ENCODE measurements at places on chromosomes 3 and 15. TPM values are rescaled to one million over a fixed set of nuclear protein-coding genes. Genes with fewer than 3 reads are reported as not detected.
A peak's percentile ranks its signal among the peaks of the same experiment; 100 is the strongest.

DNA sequence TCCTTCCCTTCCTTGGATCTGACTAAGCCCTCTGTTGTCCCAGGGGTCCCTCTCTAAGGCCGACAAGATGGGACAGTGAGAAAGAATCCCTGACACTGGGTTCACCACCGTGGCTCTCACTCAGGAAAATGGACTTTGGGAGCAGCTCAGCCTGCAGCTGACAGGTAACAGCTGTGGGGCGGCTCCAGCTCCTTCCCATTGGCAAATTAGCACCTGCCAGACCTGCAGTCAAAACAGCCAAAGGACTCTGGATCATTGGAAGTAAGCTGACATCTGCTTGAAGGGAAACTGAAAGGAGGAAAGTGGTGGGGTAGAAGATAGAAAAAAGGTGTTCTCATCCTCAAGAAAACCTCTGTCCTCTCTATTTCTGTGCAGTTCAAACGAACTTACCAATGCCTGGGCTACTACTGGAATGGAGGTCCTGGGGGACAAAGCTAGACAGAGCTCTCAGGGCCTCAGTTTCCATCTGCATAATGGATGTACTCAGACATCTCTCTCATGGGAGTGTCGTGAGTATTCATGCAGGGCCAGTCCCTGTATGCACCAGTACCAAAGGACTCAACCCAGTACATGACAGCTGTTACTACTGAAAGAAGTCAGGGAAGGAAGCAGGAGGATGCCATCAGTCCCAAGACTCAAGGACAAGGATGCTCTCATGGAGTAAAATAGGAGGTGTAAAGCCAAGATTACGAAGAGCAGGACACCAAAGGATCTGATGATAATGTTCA, 53.6 kb upstream of the DCLK3 start:
- peaks cover 3% of the 10 kb centered on the region for H3K4me1 ChIP-seq
- H3K27ac ChIP-seq = no peak overlapping the region
- peaks cover 8% of the 10 kb centered on the region for H3K27me3 ChIP-seq
- H3K4me3 ChIP-seq = no peak overlapping the region
- no peak for DNase-seq
- H3K36me3 ChIP-seq = peaks cover 1% of the 10 kb centered on the region

DNA sequence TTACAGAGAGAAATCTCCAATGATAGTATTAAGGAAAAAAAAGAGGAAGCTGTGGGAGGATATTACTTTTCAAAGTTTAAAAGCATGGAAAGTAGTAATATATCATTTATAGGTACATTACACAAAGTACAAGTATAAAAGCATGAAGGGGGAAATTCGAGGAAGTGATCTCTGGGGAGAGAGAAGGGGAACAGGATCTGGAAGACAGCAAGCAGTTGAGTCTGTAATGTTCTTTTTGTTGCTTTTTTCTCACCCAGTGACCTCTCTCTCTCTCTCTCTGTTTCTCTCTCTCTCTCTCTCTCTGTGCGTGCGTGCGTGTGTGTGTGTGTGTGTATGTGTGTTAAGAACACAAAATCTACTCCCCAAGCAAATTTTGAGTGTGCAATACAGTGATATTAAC, 10.2 kb downstream of the C3orf20 start:
- no peaks in the 10 kb centered on the region for H3K36me3 ChIP-seq
- no peak overlapping the region for H3K4me3 ChIP-seq
- no peak for DNase-seq
- no peaks in the 10 kb centered on the region for H3K4me1 ChIP-seq

The KCNH8 gene
- not detected for total RNA-seq

The P2RY1 gene
- not detected for total RNA-seq

DNA sequence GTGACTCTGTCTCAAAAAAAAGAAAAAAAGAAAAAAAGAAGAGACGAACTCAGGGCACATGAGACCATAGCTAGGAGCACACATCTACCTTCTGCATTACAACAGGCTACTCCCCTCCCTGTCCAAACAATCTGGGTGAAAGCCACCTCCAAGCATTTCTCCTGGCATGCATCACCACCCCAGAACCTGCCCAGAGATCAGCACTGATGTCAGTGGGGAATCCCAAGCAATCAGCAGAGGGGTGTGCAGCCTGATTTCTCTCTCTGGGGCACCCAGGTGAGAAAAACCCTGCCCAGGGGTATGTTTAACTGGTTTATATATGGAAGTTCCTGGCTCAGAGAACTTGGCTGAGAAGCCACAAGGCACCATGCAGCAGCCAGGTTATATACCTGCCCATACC, 59.4 kb downstream of the CDC25A start:
- H3K36me3 ChIP-seq = no peaks in the 10 kb centered on the region
- no peak overlapping the region for H3K27ac ChIP-seq
- DNase-seq = no peak
- H3K4me3 ChIP-seq = no peak overlapping the region
- no peaks in the 10 kb centered on the region for H3K27me3 ChIP-seq
- peaks cover 21% of the 10 kb centered on the region for H3K4me1 ChIP-seq

DNA sequence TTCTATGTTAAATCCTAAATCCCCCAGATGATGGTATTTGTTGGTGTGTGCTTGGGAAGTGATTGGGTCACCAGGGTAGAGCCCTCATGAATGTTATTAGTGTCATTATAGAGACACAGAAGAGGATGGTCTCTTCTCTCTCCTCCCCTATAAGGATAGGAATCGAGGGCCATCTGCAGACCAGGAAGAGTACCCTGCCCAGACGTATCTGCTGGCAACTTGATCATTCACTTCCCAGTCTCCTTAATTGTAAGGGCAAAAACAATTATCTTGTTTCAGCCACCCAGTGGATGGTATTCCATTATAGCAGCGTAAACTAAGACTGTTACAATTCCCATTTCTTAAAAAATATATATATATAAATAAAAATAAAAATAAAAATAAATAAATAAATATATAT, 892.2 kb downstream of the SI start:
- no peak for DNase-seq
- no peaks in the 10 kb centered on the region for H3K27me3 ChIP-seq
- no peak overlapping the region for H3K27ac ChIP-seq
- peaks cover 3% of the 10 kb centered on the region for H3K36me3 ChIP-seq
- no peaks in the 10 kb centered on the region for H3K4me1 ChIP-seq

The CYP19A1 gene
- not detected for total RNA-seq

GRCh38 chr15:50552238-50552637, 5.8 kb upstream of the USP50 start:
- DNase-seq = no peak
- no peak overlapping the region for H3K27ac ChIP-seq
- no peak overlapping the region for H3K4me3 ChIP-seq
- no peaks in the 10 kb centered on the region for H3K27me3 ChIP-seq
- peaks cover 3% of the 10 kb centered on the region for H3K4me1 ChIP-seq

GRCh38 chr3:73624821-73625665, at the start of gene PDZRN3:
PDZRN3 (minus strand) TSS chr3:73624941.
- H3K27me3 ChIP-seq = no peaks in the 10 kb centered on the region
- DNase-seq = no peak
- no peaks in the 10 kb centered on the region for H3K36me3 ChIP-seq
- H3K4me3 ChIP-seq = peak within 1 kb of the TSS; percentile 79

The EBLN2 gene
- 3.3 TPM for total RNA-seq

The CLDN18 gene
- not detected for total RNA-seq

DNA sequence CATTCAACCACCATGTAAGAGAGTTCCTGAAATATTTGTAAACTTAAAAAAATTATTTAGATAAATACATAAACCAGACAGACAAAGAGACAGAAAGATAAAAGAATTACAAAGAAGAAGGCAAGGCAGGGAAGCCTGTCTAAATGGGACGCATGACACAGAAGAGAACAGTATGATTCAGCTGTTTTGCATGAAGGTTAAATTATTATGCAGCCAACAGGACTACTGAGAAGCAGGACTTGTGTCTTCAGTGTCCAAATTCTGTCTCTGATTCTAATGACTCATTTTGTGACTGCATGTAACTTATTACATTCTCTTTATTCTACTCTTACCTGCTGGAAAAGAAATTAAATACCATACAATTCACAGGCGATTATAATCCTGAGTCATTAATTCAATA, 340.4 kb upstream of the KCNMB2 start:
- no peaks in the 10 kb centered on the region for H3K27me3 ChIP-seq
- DNase-seq = no peak
- no peak overlapping the region for H3K4me3 ChIP-seq
- peaks cover 39% of the 10 kb centered on the region for H3K4me1 ChIP-seq
- H3K27ac ChIP-seq = peak overlapping the region; percentile 55

The CDCP1 gene
- 0.48 TPM for total RNA-seq

DNA sequence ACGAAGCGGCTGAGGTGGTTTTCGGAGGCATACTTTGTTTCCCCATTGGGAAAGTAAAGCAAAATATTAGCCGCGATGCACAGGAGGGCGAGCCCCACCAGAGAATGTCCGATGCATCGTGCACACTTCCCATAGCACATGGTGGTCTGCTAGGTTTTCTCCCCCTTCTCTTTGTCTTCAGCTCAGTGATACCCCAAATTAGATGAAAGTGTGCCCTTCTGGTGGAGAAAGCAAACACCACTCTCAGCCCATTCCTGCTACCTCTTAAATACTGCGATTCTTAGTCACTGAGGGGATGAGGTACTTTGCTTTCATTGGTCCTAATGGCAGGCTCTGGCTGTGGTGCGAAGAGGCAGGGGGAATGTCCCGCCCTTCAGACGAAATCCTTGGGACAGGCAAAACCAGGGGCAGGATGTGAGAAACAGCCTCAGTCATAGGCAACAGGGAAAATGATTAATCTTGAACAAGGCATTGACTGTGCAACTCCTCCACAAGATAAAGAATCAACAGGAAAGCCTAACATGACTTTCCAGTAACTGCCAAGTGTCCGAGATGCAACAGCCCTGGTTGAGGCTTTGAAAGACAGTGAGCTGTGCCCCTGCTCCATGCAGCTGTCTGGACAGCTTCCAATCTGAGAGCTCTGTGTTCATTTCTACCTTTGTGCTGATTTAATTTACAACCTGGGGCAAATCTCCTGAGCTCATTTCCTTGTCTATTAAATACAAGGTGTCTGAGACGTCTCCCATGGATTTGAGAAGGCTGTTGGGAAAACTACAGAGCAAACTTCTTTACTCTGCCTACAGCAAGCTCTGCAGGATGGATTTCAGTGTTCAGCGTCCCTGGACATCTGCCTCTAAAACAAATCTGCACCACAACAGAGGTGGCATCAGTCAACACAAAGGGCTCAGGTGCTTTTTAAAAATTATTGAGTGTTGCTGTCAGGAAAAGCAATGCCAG, at the start of gene TM4SF1:
Gene TM4SF1, minus strand, starts transcription at position 242 of the 957 bp plus-strand sequence. Its CDS starts 102 bp downstream, at position 140.
- no peak for DNase-seq
- H3K4me1 ChIP-seq = peaks cover 66% of the 10 kb centered on the region
- peak within 1 kb of the TSS; percentile 75 for H3K4me3 ChIP-seq
- peak within 1 kb of the TSS; percentile 93 for H3K27ac ChIP-seq
- H3K27me3 ChIP-seq = no peaks in the 10 kb centered on the region

The ECE2 gene
- total RNA-seq = not detected

DNA sequence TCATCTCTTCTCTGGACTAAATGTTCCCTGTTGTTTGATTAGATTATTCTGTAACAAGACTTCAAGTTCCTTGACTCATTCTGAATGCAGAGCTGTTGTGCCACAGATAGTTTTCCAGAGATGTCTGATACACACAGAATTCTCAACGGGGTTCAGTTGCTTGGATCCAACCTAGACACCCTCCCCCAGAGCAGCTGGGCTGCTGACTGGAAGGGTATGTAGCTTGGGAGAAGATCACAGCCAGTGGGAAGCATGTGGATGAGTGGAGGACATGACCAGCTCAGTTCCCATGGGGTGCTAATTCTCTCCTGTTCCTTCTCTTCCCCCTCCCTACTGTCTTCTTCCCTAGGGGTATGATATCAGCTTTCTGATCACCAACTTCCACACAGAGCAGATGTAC, 6.6 kb upstream of the TTLL3 start:
- peaks cover 38% of the 10 kb centered on the region for H3K36me3 ChIP-seq
- H3K27ac ChIP-seq = peak overlapping the region; percentile 83
- peaks cover 7% of the 10 kb centered on the region for H3K4me1 ChIP-seq
- no peak overlapping the region for H3K4me3 ChIP-seq
- DNase-seq = no peak
